ENCODE measurements at places on chromosomes 7 and 10.

DNA sequence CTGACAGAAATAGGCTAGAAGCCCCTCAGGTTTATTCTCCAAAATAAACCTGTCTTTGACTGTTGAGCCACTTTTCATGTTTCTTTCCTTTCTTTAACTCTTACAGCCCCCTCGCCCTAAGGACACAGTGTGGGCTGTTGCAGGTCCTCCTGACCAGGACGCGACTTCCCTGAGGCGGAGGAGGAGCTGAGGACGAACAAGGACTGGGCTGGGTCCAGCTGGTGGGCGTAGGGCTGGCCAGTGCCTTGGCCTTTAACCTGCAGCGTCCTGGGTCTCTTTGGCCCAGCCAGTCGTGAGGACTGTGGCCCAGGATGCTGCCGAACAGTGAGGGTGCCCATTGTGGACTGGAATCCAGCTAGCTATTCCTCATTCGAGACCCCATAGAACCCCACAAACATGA lies 13.4 kb upstream of the BMS1 start:
- no peak for DNase-seq

DNA sequence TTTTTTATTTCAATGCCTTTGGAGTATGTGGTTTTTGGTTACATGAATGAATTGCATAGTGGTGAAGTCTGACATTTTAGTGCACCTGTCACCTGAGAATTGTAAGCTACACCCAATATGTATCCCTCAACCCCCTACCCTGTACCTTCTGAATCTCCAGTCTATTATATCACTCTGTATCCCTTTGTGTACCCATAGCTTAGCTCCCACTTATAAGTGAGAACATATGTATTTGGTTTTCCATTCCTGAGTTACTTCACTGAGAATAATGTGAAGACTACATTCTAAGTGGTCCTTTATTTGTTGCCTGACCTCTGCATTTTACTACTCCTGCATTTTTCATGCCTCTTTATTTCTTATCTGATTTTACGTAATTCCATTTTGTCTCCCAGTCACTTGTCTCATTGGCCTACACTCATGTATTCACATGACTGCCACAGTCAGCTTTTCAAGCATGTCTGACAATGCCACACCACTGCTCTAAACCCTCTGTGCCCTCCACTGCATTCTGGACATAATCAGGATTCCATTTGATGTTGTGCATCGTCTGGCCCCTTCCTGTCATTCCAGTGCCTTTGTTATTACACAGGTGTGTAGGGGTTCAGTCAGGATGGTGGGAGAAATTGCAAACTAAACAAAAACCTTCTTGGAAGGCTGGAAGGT lies 1325.5 kb downstream of the XPNPEP1 start:
- no peak for DNase-seq

- DNase-seq = no peak
Observed at GRCh38 chr10:119726676-119727261, 919 bp downstream of the INPP5F start.

GRCh38 chr7:143902332-143902899 lies 440 bp upstream of the TCAF1 start:
- DNase-seq = no peak

GRCh38 chr7:2478399-2478785 lies 2.2 kb upstream of the GRIFIN start:
- no peak for DNase-seq

GRCh38 chr7:42774436-42774835 lies 137.4 kb downstream of the C7orf25 start:
- DNase-seq = no peak

DNA sequence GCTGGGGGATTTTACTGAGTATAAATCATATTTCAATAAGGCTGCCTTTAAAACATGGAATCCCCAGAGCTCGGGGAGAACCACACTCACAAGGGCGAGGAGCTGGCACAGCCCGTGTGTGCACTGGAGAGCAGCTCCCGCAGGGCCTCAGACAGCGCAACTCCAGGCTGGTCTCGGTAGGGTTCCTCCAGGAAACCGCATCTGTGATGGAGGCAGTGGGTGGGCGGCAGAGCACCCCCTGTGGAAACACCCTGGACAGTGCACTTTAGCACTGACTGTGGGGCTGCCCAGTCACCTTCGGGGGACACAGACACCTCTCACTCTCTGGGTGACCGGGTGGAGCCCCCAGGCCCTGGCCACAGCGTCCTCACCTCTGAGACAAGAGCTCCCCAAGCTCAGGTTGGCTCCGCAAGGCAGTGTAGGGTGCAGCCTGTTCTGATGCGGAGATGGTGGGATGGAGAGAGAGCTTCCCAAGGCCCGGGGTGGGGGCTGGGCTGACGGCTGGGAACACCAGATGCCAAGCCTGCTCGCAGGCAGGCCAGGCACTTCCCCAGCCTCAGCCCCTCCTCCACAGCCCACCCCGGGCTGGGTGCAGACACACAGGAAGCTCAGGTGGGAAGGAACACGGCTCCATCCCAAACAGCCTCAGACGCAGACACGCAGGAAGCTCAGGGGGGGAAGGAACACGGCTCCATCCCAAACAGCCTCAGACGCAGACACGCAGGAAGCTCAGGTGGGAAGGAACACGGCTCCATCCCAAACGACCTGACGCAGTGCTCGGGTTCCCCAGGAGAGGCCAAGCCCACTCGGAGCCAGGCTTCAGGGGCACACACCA lies 224.4 kb downstream of the MAD1L1 start:
- DNase-seq = no peak

GRCh38 chr10:34491678-34492077 lies 323.4 kb downstream of the PARD3 start:
- no peak for DNase-seq

GRCh38 chr7:91940171-91940570 lies 491 bp upstream of the AKAP9 start:
- no peak for DNase-seq

GRCh38 chr7:93092757-93093370 lies 24.9 kb downstream of the SAMD9 start:
- no peak for DNase-seq

- no peak for DNase-seq
Observed at GRCh38 chr10:69394020-69394419, 22.7 kb downstream of the TACR2 start.

DNA sequence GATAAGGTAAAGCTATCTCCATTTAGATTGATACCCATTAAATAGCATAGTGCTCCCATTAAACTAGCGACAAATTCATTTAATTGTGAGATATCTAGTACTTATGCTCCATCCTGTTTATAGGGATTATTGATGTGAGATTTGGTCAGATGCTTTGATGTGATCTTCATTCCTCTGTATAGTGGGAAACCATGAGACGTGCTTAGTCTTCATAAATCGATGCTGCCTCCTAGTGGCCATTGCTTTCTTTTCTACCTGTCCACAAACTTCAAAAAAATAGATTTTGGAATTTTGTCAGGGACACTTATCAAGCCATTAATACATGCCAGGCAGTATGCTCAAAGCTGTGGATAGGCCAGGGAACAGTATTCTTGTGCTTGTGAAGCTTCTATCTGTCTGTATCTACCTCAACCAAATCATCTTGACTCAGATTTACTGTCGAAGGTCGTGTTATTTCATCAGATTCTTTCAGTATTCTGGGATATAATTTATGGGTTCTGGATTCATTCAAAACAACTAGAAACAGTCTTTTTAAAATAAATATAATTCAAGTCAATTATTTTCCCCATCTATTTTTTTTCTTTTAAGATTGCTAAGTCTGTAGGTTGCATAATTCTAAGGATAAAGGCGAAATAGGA lies 12.0 kb downstream of the LSM8 start:
- DNase-seq = no peak

DNA sequence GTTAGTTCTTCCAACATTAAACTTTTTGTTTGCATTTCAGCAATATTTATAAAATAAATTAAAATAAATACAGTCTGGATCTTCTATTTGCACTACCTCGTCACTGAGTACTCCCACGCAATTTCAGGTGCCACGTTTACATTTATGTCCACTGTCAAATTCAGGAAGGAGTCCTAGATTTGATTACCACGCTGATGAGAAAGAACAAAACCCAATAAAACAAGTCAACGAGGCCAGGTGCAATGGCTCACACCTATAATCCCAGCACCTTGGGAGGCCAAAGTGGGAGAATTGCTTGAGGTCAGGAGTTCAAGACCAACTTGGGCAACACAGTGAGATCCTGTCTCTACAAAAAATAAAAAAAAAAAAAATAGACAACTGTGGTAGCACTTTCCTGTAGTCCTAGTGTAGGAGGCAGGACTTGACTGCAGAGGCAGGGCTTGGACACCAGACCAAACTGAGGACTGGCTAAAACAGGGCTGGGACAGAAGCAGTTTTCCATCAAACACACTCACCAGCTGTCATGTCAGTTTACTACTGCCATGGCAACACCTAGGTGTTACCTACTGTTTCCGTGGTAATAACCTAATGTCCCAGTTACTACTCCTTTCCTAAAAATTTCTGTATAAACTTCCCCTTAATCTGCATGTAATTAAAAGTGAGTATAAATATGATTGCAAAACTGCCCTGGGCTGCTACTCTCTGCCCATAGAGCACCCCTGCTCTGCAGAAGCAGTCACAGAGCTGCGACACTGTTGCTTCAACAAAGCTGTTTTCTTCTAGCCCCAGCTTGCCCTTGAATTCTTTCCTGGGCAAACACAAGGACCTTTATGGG lies 341.7 kb downstream of the PARD3 start:
- DNase-seq = no peak

DNA sequence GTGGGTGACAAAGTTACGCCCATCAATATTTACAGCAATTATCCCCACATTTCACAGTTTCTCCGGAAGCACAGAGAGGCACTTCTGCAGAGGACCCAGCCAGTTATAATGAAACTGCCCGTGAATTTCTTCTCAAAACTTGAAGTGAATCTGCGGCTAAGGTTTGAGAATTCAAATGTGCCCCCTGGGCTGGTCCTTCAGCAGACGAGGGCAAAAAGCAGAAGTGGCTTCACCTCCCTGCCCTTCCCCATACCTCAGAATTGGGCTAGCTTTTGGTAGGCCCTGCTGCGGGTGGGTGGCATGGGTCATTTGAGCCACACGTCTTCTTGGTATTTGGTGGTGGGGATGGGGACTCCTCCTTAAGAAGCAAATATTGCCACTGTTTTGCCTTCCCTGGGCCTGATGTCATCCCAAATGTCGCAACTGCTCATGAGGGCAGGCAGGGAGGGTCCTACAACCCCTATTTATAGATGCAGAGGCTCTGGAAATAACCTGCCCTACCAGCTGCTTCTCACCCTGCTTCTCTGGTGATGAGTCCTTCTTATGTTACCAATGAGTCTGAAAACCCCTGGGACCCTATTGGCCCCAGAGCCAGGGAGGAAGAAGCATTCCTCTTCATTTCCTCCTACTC lies 16.6 kb upstream of the WDFY4 start:
- DNase-seq = no peak

DNA sequence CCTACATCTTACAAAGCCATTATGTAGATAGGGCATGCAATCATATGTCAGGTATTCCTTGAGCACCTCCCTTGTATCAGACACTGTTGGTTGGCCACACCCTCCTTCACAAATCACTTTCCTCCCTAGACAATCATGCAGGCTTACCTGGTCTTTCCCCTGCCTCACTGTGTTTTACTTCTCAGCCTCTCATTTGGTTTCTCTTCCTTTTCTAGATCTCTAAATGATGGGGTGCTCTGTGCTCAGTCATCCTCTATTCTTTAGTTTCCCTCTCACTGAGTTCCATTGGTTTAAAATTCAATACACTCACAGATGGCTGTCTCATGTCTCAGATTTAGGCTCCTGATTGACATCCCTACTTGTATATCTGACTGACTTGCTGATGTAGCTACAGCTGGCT lies 31.4 kb downstream of the ANK3 start:
- no peak for DNase-seq

GRCh38 chr7:289209-289755 lies 688 bp upstream of the FOXL3 start:
- DNase-seq = no peak

DNA sequence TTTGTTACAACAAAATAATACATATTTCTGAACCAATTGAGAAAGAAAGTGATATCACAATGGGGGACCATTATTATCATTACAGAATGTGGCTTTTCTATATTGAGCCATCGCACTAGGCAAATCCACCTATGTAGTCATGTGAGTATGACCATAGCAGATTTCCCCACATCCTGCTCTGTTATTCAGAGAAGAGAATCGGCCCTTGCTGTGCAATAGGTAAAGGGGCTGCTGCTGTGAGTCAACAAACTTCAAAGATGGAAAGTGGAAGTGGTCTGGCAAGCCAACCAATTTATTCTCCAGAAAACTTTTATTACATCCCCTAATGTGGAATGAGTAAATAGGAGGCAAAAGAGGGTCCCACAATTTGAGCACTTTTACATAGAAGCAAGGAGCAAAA lies 573.4 kb downstream of the ETV1 start:
- no peak for DNase-seq

DNA sequence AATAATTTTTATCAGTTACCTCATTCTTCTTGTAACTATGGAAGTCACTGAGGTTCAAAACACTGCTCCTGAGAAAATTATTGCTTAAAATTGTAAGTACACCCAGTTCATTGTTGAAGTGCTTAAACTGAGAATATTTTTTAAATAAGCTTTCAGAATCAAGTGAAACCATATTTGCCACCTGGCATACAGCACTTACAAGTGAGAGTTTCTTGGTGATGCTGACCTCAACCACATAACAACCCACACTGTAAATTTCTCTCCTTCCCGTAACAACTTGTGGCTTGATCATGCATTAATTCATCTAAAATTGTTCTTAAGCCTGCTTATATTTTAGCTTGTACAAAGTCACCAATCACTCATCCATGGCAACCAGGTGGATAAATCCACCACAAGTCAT lies 34.0 kb downstream of the IMMP2L start:
- no peak for DNase-seq

All from activated CD8-positive, alpha-beta memory T cell treated with anti-CD3 and anti-CD28 coated beads for 1 hour (primary cell).